ENCODE measurements at places on chromosomes 11 and 22. TPM values are rescaled to one million over a fixed set of nuclear protein-coding genes. Genes with fewer than 3 reads are reported as not detected.

DNA sequence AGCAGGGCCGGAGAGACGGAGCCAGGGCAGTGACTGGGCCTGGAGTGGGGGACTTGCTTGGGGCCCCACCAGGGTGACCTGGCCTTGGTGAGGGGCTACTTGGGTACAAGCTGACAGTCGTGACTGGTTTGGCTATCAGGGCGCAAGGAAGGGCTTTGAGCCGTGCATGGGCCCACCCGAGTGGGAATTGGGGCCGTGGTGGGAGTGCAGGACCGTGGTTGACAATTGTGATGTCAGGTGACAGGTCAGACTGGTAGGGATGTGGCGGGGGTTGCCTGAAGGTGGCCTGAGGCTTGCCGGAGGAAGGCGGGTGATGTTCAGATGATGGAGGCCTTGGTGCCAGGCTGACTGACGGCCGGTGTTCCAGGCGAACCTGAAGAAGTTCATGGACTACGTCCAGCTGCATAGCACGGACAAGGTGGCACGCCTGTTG lies 5.6 kb downstream of the SHANK3 start:
- DNase-seq, result no peak

GRCh38 chr22:44730490-44731356 lies 21.7 kb upstream of the ARHGAP8 start:
- no peak for DNase-seq

- DNase-seq, result no peak
Observed at GRCh38 chr22:31926969-31927368, 17.4 kb upstream of the YWHAH start.

GRCh38 chr11:114340311-114341131 lies 44.3 kb downstream of the NNMT start:
- peak; percentile 39 for DNase-seq

- no peak for DNase-seq
Observed at GRCh38 chr11:122246874-122247273, 130.9 kb upstream of the BLID start.

DNA sequence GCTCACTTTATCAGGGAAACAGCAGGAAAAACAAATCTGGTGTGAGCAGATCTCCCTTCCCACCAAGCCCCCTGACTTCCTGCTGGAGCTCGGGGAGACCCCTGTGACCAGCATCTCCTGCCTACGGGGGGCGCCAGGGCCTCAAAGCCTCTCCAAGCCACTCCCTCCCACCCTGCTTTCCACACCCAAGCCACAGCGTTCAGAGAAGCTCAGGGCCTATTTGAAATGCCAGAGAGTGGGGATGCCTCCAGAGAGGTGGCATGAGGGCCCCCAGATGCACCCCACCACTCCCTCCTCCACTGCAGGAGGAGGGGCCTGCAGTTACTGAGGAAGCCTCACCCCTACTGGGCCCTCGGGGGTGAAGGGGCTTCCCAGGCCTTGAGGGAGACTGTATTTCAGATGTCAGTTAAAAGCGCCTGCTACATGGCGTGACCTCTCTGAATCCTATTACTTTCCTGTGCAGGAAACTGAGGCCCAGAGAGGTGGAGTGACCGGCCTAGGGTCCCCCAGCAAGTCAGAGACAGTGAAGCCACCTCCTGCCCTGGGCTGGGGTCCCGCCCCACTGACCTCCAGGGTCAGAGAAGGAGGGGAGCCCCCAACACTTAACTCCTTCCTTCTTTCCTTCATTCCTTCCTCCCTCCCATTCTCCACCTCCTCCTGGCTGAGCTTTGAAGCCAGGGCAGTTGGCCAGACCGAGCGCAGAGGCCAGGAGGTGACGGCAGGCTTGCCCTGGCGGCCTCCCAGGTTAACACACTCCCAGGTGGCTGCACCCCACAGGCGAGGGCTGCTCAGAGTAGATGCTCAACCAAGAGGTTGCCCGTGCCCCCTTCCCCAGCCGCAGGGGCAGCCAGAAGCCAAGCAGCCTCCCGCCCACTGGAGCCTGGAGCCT lies 6.0 kb upstream of the CDKN1C start:
- no peak for DNase-seq

DNA sequence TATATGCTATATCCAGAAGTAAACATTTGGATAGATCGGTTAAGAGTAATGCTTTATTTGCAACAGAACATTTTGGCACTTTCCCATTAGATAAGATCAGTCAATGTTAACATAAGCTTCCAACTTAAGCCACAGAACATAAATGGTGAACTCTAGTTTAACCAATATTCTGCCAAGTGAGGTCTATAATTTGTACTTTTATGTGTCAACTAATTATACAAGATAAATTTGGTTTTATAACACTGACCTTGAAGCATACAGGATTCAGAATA lies 23.5 kb upstream of the BLID start:
- DNase-seq, result no peak

DNA sequence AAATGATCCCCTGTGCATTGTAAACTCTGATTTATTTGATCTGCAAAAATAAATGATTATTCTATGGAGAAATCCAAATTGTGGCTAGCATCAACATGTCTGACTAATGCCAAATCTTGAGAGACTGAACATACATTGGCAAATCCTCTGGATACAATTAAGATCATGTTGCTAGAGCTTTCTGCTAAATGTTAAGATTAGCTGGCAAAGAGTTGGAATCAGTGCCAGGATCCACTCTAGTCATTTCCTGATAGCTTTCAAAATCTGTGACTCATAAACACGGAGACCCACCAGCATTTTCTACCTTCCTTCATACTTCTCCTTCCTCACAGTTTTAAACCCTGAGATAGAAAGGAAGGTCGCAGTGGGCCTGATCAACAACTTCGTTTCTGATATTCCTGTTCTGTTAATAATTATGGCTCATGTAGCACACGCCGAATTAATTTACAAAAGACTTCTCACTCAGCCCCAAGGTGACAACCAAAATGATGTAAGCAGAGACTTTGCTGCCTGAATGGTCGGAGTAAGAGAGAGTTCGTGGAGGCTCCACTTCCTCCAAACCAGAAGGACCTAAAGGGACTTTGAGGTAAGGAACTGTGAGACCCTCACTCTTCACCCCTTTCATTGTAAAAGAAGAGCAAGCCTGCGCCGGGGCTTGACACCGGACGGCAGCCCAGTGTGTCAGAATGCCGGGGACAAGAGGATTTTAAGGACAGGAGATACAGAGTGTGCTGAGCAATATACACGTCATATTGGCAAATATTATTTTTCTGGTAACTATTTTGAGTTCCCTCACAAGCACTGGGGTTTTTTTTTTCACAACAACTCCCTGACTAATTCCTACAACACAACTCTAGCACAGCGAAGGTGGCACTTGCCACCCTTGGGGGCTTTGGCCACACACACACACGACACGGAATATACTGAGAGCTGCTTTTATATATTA lies 42.0 kb downstream of the SERPINH1 start:
- DNase-seq, result no peak

- DNase-seq, result no peak
Observed at GRCh38 chr11:24163146-24163545, 333.7 kb upstream of the LUZP2 start.

DNA sequence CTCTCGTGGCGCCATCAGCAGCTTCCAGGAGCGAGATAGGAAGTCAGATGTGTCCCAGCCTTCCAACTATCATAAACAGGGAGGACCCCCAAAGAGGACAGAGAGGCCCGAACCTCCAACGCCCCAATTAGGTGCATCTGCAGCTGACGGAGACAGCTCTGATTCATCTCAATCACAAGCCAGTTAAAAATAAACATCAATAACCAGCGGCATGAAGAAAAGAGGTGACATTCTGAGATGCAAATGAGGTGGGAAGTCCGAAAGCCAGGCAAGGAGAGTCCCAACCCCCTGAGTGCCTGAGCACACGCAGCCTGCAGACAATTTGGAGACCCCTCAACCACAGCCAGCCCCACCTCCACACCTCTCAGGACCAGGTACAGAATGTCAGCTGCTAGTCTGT lies 28.1 kb upstream of the IGSF9B start:
- DNase-seq, result no peak

GRCh38 chr11:43765194-43765593 lies 84.7 kb downstream of the HSD17B12 start:
- DNase-seq, result no peak

- no peak for DNase-seq
Observed at GRCh38 chr11:41254966-41255365, 204.5 kb downstream of the LRRC4C start.

GRCh38 chr11:73963861-73964260 lies 13.0 kb downstream of the DNAJB13 start:
- DNase-seq, result no peak

DNA sequence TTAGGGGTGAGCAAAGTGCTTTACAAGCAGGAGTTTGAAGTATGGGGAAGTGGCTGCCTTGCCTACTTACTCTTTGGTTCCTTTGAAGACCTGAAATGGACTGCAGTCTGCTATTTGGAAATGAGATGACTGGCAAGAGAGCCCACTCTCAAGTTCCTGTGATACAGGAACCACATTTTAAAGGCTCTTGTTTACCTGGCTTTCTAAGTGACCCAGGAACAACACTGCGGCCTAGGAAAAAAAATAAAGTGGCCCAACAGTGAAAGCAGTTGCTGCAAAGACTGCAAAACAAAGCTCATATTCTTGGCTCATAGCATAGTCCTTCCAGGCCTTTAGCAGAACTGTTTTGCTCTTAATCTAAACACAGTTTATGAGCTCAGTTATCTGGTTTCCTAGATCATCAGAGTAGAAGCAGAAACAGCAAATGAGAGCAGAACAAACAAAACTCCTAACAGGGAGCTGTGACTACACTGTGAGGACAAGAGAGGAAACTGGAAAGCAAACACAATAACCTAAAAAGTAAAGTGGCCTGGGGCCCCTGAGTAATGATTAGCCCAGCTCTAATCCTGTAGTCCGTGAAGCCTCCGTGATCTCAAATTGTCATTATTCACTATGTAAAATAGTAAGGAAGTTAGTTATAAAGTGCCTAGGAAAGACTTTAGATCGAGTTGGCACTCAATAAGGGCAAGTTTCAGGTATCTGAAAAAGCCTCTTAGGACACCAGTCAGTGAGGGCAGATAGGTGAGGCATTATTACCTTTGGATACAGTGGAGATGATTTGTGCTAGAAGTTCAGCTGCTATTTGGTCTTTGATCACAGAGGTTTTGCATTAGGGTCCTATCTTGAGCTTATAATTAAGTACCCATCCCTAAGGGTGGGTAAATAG lies 11.5 kb downstream of the CCDC117 start:
- no peak for DNase-seq

DNA sequence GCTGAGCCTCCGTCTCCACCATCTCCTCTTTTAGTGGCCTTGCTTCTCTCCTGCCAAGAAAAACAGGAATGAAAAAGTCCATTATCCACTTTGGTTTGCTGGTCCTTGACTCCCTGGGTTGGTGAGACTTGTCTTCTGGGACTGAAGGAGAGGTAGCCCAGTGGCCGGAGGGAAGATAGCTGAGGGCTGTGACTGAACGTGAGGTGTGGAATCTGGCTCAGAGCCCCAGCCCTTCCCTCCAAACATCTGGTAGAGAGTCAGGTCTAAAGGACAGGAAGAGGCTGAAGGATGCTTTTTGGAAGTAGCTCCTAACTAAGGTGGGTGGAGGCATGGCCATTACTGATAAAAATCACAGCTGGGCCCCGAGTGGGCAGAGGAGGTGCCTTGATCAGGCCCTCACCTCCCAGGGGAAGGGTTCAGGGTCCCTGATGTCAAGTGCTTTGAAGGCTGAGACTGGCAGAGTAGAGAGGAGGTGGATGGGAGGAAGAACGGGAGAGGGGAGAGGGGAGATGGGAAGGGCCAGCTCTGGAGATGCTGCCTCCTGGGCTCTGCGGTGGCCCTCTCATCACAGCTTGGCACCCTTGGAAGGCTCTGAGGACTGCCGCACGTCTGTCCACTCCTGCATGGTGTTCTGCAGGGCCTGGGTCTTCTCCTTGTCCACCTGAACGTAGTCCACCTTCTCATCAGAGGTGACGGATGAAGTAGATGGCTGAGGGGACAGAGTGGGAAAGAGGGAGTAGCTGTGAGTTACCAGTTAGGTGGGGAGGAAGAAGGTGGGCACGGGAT lies 30.2 kb downstream of the USP35 start:
- DNase-seq, result no peak

DNA sequence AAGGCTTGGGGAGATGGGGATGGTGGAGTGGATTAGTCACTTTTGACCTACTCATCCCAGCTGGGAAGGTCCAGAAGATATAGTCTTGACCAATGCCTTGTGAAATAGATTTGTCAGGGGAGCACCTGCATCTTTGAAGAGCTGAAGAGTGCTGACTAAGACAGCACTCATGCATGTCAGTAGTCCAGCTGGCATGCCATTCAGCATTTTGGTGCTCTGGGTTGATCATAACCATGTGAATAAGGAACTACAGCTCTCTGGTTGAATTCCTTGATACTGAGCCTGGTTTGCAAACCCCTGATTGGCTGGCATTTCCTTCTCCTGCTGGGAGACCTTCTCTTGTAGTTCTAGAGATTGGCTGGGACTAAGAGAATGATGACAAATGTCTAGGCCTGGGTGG lies 106.8 kb upstream of the ALX4 start:
- no peak for DNase-seq

GRCh38 chr11:98365190-98365589 lies 655.6 kb upstream of the CNTN5 start:
- DNase-seq, result no peak

DNA sequence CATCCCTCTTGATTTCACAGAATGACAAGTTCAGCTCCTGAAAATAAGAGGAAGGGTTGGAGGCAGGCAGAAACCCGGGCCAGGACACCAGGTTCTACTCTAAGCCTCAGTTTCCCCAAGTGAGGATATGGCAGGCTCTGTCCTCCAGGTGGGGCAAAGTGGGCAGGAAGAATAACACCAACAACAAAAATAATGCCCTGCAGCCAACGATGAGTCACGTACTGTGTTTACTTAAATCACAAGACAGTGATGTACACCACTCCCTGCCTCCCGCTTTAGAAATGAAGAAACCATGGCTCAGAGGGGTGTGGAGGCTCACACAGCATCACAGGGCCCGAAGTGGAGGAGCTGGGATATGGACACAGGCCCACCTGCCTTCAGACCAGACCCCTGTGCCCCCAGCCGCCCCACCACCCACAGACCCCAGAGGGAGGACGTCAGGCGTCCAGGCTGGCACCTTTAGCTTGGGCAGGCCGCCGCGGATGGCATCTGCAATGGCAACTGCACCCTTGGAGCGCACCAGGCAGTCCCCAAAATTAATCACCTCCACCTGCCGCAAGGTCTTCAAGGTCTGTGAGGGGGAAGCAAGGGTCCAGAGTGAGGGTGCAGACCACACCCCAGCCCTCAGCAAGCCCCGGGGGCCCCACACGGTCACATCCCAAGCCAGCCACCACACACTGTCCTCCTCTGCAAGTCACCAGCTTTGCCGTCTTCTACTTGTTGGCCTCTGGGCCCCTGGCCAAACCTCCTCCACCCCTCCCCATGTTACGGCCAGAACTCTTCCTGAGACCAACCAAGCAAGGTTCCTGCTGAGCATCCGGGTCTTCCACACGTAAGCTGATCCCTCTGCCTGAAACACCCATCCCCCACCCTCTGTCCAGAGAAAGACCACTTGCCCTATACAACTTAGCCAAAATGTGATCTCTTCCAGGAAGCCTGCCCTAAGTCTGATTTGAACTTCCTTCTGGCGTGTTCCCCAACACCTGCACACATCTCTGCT lies 15.8 kb upstream of the CHADL start:
- DNase-seq, result no peak

- no peak for DNase-seq
Observed at GRCh38 chr11:614021-614622, 1.6 kb downstream of the IRF7 start.

GRCh38 chr11:47148903-47149531 lies 27.7 kb downstream of the ARFGAP2 start:
- DNase-seq, result no peak

APOL3 gene
- 146 TPM for total RNA-seq

CNGA4 gene
- total RNA-seq, result 0.20 TPM

CRYBB3 gene
- total RNA-seq, result 0.72 TPM

CABP2 gene
- not detected for total RNA-seq

EMID1 gene
- not detected for total RNA-seq

ACER3 gene
- total RNA-seq, result 10.4 TPM

THRSP gene
- total RNA-seq, result not detected

CALCB gene
- total RNA-seq, result 1.00 TPM

PRRG4 gene
- total RNA-seq, result 0.33 TPM

Data from activated naive CD8-positive, alpha-beta T cell treated with anti-CD3 and anti-CD28 coated beads, Interleukin-2, amount 10 ng/mL, durations not matched to agents 7 days and 5 days (primary cell).